ENCODE measurements at places on chromosomes 11 and 22. TPM values are rescaled to one million over a fixed set of nuclear protein-coding genes. Genes with fewer than 3 reads are reported as not detected.

Gene CRYAB
- total RNA-seq: 492 TPM

Gene OR2D2
- total RNA-seq: 0.38 TPM

Gene CSRP3
- 22.8 TPM for total RNA-seq

Gene ALKBH8
- 18.9 TPM for total RNA-seq

Gene LINC01488
- total RNA-seq: 0.38 TPM

Gene TCN1
- total RNA-seq: 11.8 TPM
